ENCODE measurements at places on chromosomes 1 and 21.

- DNase-seq, result no peak
Observed at GRCh38 chr1:228098323-228098931, 4.7 kb downstream of the C1orf35 start.

DNA sequence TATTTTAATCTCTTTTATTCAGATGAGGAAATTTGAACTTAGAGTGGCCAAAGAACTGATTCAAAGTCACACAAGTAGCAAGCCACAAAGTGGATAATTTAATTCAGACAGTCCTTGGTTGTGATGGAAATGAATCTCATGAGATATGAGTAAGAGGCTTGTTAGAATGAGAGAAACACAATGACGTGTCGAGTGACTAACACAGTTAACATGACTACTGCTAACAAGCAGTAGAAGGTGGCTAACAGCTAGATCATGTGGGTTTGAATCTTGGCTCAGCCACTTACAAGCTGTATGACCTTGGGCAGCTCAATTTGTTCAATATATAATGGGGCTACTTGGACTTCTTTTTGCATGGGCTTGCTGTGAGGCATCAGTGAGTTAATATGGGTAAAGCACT lies 104.5 kb upstream of the LMO4 start:
- DNase-seq, result peak; percentile 89

GRCh38 chr1:7209336-7209735 lies 424.1 kb downstream of the CAMTA1 start:
- DNase-seq, result no peak

DNA sequence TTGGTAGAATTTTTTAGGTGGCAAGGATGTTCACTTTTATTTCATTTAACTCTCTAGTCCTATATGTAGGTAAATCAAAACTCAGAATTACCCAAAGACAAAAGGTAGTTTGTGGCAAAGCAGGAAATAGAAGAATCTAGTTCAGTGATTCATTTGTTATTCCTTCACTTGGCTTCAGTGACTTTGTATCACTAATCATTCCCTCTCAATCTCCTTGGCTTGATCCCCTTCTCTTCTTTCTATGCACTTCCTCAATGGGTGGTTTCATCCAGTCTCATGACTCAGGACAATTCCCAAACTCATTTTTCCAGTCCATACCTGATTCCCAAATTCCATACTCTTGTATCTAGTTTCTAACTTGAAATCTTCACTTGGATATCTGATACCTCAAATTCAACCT lies 64.9 kb downstream of the PRKACB start:
- no peak for DNase-seq

- DNase-seq, result no peak
Observed at GRCh38 chr1:243848165-243848857, 1.7 kb downstream of the AKT3 start.

- DNase-seq, result no peak
Observed at GRCh38 chr1:43156026-43156425, 16.1 kb downstream of the EBNA1BP2 start.

- no peak for DNase-seq
Observed at GRCh38 chr1:212753749-212754148, 37.8 kb downstream of the NSL1 start.

- peak; percentile 9 for DNase-seq
Observed at GRCh38 chr1:121519042-121519755, 334.4 kb downstream of the SRGAP2C start.

DNA sequence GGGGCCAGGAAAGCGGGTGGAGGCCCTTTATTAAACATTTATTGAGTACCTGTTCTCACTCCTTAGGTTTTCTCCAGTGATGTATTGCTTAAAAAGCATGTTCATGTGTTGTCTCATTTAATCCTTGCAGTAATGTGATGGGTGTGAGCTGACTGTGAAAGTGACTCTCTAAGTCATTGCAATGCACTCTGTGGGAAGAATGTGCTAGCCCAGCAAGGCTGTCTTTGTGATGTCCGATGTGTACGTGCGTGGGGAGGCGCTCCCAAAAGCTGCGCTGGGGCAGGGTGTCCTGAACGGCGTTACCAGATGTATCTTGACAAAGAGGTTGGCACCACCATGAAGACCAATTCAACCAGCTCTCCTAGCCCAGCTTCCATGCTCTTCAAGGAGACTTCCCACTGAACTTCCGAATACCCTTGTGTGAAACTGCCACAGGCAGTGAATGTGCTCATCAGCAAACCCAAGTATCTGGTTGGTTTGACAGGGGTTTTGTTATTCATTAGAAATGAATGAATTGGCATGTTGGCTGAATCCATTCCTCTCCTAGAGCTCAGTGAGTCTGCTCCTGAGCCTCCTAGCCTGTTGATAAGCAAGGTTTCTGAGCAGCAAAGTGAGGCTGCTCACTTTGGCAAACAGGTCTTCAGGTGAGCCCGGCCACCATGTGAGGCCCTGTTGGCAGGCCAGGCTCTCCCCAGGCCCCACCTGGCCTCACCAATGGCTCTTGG lies 28.0 kb downstream of the NUAK2 start:
- no peak for DNase-seq

- no peak for DNase-seq
Observed at GRCh38 chr1:202272103-202272845, 69.5 kb downstream of the UBE2T start.

DNA sequence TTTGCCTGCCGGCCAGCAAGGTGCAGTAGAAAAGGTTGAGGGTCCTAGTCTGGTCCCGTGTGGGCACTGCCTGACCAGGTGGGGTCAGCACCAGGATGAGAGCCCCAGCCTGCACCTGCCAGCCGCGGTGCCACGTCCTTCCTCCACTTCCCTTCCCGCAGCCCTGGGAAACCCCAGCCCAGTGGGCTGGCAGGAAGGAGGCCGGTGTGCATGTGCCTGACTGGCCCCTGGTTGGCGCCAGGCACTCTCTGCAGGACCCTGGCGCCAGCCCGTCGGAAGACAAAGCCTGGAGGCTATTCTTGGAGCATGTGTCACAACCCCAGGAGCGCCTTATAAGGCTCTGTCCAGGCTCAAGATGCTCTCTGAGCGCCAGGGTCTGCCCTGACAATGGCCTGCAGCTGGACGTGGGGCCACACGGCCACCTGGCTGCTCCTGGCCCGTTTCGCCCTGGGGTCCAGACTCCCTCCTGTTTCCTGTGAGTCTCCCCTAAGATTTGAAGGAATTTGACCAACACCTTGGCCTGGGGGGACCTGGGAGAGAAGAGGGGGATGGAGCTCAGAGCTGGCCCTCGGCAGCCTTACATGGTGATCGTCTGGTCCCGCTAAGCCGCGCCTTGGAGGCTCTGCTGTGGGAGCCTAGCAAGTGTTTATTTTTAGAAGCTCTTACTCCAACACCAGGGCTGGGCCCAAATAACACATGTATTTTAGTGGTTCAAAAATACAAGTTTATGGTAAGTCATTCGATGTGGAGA lies 31.9 kb upstream of the POFUT2 start:
- no peak for DNase-seq

- DNase-seq, result no peak
Observed at GRCh38 chr1:192609110-192610079, 26.6 kb upstream of the RGS13 start.

- DNase-seq, result no peak
Observed at GRCh38 chr1:172756024-172756423, 97.1 kb downstream of the FASLG start.

- DNase-seq, result peak; percentile 8
Observed at GRCh38 chr1:71592646-71593274, 511.9 kb upstream of the ZRANB2 start.

- DNase-seq, result no peak
Observed at GRCh38 chr1:60950224-60951063, 131.9 kb upstream of the NFIA start.

GRCh38 chr1:48853006-48853405 lies 76.3 kb upstream of the BEND5 start:
- DNase-seq, result peak; percentile 73

DNA sequence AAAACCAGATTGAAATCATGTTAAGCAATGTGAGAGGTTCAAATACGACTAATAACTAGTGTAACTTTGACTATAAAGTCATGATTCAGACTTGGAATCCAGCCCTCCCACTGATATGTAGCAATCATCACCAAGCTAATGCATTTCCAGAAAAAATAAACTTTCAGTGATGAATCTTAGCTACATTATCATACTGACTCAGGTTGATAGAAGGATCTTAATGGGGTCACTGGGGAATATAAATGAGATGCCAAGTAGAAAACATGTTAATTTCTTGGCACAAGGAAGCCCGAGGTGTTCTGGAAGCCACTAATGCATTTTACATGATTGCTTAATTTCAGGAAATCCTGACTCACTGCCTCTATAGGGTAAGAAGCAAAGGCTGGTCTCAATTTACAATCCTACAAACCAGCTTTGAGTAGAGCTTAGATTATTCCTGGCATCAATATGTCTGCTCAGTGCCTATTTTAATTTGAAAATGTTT lies 67.7 kb downstream of the SELENOF start:
- no peak for DNase-seq

DNA sequence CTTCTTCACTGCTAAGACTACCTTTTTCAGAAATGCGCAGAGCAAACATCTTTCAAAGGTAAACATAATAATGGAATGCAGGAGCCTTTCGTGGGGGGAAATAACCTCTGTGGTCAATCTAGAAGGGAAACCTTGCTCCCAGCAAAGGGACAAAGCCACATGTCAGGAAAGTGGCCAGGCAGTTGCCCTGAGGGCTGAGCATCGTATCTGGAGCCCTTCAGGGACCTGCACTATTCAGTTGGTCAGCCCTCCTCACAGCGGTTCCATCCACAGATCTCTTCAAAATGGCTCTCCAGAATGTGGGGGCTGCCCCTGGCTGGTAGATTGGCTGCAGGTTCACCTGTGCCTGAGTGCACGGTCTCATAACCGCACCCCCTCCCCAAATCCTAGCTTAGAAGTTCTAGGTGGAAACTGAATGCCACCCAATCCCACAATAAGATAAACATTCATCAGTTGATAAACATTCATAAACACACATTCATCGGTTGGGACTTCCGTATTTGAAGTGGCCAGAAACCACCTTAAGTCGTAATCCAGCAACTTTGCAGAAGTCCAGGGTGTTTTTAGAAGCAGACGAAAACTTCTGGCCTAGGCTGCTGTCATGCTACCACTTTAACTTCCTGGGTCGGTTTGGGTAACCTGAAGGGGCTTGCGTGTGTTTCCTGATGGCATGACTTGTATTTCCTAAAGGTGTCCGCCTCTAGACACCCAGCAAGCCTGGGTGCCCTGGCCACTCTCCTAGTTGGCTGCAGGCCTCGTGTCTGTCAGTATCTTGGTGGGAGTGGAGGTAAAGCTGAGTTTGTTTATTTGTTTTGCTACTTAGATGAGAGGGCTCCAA lies 50.5 kb downstream of the RASSF5 start:
- DNase-seq, result no peak
